Activated CD4-positive, alpha-beta T cell treated with anti-CD3 and anti-CD28 coated beads for 1 hour (primary cell): ENCODE measurements at places on chromosomes 16 and 17.
A peak's percentile ranks its signal among the peaks of the same experiment; 100 is the strongest.

DNA sequence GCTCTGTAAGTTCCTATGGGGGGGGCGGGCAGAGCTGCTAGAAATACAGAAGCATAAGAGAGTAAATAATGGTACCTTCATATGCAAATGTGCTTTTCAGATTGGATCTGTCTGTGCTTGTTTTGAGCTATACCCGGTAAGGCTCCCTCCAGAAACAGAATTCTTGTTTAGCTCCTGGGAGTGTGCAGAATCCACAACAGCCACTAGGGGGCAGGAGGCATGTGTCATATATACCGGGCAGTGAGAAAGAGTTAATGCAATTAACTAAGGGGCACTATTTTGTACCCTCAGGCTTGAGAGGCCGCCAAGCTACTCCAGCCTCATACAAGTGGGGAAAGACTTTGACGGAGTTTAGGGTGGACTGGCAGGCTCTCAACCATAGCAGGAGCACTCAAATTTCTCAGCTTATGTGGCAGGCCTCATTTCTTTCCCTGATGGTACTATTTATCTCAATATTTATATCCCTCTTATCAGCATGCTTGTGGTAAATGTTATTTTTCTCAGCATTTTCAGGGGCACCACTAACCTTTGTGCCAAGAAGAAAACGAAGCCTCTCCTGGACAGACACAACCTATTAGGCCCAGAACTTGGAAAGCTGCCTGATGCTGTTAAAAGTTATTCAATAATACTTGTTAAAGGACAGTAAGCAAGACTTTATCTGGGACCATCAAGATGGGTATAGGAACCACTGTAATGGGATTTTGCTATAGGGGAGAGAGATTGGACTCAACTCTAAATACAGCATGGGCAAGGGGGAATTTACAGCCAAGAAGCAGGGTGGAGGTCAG, 10.7 kb upstream of the CENPV start:
- peak; percentile 58 for DNase-seq

- DNase-seq, result no peak
Observed at GRCh38 chr17:40606548-40607353, 40.9 kb downstream of the SMARCE1 start.

DNA sequence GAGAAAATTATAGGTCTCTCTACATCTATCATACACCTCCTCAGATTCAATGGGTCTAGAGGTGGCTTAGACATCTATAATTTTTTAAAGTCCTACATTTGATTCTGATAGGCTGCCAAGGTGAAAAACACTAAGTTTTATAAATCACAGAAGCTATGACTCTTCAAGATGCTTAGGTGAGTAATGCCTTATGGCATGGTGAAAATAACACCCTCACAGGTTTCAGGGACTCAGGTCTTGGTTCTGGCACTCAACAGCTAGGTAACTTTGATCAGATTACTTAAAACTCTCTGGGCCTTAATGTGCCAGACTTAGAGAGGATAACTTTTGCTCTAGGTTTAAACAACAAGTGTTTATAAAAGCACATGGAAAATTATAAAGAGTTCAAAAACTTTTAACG, 2.0 kb upstream of the COX10 start:
- DNase-seq, result no peak

- DNase-seq, result no peak
Observed at GRCh38 chr16:30747331-30747730, 894 bp upstream of the PHKG2 start.

DNA sequence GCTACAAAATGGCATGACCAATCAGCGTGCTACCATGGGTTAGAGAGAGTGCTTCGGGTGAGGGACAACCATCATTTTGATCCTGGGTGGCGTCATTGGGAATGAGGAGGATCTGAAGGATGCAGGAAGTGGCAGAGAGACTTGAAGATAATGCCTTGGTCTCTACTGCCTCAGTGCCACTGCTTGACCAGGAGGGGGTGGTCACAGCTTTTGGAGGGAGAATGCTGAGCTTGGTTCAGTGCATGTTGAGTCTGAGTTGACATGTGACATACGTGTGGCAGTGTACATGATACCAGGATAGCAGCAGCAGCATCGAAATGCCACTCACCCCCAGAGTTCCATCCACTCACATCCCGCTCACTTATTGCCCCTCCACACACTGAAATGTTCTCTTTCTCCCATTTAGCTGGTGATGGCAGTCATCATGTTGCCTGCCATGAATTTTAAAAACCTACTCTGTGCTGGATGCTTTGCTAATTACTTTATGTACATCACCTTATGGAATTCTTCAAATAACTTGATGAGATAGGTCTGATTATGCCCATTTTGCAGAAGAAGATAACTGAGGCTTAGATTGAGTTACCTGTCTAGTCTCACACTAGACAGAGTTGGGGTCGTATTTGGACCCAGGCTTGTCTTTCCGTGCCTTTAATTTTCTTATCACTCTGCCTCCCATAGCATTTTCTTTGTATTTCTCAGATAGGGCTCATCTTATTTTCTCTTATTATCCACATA, 36.7 kb downstream of the ARSG start:
- no peak for DNase-seq

GRCh38 chr17:82161216-82161615, 51.4 kb downstream of the CCDC57 start:
- DNase-seq, result no peak

DNA sequence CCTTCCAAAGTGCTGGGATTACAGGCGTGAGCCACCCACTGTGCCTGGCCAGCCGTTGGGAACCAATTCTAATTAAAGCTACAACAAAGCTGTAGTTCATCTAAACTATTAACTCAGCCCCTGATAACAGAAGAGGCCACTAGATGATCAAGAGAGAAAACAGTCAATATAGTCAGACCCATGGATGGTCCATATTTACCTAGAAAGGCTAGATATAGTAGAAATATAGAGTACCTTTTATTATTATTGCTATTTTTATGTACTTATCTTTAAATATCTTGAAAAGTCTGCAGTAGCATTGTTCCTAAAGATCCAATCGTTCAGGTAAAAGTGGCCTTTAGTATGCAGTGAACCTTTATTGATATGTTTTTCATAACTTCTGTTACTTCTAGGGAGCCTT, 43.2 kb downstream of the RNF213 start:
- DNase-seq, result no peak

GRCh38 chr17:27810902-27811557, 10.7 kb upstream of the NOS2 start:
- DNase-seq, result no peak

- peak; percentile 12 for DNase-seq
Observed at GRCh38 chr17:4043862-4044261, 79.6 kb upstream of the ATP2A3 start.

DNA sequence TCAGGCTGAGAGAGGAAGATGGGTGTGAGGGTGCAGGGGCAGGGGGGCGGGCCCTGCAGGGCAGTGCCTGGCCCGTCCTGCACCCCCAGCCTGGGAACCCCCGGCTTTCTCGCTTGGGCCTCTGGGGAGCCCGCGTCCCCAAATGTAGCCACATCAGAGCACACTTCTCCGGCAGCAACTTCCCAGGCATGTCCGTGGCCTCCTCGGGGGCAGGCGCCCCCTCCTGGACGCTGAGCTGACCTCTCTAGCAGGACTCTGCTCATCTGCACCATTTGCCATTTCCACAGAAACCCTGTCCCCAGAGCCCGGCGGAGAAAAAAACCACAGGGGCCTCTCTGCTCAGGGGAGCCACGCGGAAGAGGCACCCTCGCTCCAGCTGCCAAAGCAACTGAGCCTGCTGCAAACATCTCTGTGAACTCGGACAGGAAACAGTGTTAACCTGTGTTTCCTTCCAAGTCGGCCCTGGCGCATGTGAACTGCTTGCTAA, 63.4 kb downstream of the KLHDC4 start:
- DNase-seq, result no peak

- no peak for DNase-seq
Observed at GRCh38 chr16:67177743-67178699, 5.7 kb downstream of the MATCAP1 start.

- no peak for DNase-seq
Observed at GRCh38 chr17:79624718-79625478, 14.0 kb upstream of the RBFOX3 start.

DNA sequence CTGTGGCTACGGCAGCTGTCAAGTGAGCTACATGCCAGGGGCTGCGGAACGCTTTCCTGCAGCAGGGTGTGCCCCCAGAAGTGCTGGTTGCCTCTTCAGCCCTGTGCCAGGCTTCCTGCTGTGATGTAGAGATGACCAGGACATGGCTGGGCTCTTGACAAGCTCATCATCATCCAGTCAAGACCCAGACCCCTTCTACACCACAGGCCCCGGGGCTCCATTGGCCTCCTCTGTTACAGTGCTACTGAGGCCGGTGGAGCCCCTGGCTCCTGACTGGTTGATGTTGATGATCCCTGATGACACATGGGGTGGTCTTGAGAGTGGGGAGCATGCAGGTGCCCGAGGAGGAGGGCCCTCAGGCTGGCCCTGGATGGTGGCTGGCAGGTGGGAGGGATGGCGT, 50.1 kb downstream of the B9D1 start:
- no peak for DNase-seq

DNA sequence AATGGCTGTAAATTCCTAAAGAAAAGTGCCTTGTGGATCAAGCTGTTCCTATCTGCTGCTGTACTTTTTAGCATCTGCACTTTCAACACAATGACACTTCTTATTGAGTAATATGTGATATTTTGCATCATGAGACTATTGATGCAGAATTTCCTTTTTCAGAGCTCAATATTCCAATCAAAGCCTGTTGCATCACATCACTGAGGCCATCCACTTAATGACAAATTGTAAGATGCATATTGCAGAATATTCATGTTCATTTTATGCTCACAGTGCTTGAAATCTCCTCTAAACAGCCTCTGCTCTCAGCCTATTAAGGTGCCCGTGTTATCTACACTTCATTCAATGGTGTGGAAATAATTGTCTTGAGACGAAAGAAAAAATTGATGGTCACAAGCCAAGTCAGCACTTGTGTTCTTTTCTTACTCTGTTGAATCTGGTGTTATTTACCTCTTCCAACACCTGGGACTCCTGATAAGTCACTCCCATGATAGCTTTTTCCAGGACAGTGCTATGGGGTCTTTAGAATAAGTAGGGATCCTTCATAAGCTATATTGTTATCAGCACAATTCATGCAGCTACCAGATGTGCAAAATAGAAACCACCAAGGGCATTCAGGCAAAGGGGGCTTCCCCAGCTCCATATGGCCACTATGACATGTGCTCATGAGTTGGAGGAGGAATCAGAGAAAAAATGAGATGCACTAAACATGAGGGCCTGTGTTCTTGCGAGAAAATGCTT, 9.3 kb upstream of the SKAP1 start:
- no peak for DNase-seq

DNA sequence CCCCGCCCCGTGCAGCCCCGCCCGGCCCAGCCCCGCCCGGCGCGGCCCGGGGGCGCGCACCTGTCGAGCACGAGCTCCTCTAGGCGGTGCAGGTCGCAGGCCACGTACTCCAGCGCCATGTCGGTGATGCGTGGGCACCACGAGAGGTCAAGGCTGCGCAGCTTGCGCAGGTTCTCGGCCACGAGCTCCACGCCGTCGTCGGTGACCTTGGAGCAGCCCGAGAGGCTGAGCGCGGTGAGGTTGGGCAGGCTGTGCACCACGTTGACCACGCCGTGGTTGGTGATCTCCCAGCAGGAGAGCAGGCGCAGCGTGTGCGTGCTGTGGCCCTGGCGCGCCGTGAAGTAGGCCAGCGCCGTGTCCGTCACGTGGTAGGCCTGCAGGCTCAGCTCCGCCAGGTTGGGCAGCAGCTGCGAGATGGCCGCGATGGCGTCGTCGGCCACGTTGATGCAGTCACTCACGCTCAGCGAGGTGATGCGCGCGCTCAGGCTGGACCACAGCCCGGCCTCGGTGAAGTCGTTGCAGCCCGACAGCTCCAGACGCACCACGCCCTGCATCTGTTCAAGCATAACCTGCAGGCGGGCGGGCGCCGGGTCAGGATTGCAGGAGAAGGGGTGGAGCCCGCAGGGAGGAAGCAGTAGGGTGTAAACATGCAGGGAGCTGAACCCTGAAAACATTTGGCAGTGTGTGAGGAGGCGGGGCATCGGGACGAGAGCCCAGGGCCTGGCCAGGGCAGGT, 5.3 kb upstream of the WDR24 start:
- peak; percentile 61 for DNase-seq

GRCh38 chr16:85680352-85680944, 8.3 kb downstream of the GINS2 start:
- DNase-seq, result no peak

DNA sequence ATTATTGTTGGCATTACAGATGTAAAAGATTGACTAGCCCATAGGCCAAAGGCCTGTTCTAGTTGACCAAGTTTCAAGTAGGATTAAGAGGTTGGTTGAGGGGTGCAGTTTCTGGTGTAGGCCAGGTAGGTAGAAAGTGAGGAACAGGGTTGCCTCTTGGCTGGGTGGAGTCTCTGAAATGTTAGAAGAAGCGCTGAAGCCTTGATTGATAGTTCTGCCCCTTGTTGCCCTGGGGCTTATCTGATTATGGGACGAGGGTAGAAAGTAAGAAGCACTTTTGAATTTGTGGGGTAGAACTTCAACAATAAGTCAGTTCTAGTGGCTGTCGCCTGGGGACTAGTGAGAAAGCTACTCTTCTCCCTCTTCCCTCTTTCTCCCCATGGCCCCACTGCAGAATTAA, 6.2 kb downstream of the BCL6B start:
- no peak for DNase-seq

DNA sequence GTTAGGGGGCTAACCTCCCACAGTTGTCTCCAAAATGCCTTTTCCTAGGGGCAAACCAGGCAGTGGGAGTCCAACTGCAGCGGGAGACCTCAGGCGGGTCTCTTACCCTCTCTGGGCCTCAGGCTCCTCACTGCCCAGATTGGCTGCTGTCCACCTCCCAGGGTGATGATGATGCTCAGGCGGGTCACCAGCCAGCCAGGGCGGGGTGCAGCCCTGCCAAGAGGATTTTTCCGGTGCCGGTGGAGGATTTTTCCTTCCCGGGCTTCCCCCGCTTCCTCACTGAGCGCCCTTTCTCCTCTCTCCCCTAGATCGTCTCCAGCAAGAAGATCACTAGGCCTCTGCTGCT, 22.8 kb downstream of the CPNE2 start:
- no peak for DNase-seq

GRCh38 chr17:41579484-41580243, 7.0 kb downstream of the KRT14 start:
- peak; percentile 15 for DNase-seq

GRCh38 chr17:4574448-4575045, 9.8 kb upstream of the SMTNL2 start:
- no peak for DNase-seq
